ENCODE measurements at places on chromosomes 2 and 18.

- DNase-seq, result no peak
Observed at GRCh38 chr2:39679805-39680204, 14.1 kb downstream of the TMEM178A start.

GRCh38 chr18:13617826-13618515, 108.4 kb downstream of the FAM210A start:
- no peak for DNase-seq

DNA sequence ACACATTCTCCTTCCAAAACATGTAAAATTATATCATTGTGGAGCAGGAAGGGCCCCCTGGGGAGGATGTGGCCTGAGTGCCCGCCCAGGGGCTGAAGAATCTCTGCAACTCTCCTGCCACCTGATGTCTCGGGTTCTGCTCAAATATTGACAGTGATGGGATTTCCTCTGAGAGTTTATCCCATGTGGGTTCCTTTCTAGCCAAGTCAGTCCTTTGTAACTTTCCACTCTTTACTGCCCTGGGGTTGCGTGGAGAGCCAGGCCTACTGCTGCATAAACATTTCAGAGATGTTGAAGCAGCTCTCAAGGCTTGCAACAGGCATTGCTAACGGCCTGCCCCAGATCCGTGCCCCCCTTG, 4.0 kb upstream of the RAB17 start:
- no peak for DNase-seq

- no peak for DNase-seq
Observed at GRCh38 chr2:182792441-182792840, 74.0 kb downstream of the FRZB start.

DNA sequence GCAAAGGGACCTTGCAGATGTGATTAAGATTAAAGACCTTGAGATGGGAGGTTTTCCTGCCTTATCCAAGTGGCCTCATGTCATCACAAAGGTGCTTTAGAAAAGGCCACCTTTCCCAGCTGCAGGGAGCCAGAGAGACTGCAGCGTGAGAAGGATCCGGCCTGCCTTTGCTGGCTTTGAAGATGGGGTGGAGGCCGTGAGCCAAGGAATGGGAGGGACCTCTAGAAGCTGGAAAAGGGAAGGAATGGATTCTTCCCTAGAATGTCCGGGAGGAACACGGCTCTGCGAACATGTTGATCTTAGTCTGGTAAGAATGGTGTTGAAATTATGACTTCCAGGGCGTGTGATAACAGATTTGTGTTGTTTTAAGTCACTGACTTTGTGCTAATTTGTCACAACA, 39.9 kb upstream of the CREG2 start:
- DNase-seq, result no peak
